Activated T-helper 2 cell treated with anti-CD3 and anti-CD28 coated beads, Interferon-gamma antibody, Interleukin-2, Interleukin-4, amounts not matched to agents 10 μg/mL and 5 μg/mL and 100 μg/mL, durations not matched to agents 14 hours and 24 hours and 36 hours (primary cell): ENCODE measurements at places on chromosomes 12 and 14. TPM values are rescaled to one million over a fixed set of nuclear protein-coding genes. Genes with fewer than 3 reads are reported as not detected.

Gene ACOT4
- 0.57 and 1.4 TPM in 2 replicates for total RNA-seq

Gene SDR9C7
- total RNA-seq = not detected in 2 replicates

Gene B4GALNT1
- 10.8 and 11.3 TPM in 2 replicates for total RNA-seq

Gene MAX
- total RNA-seq = 113 and 115 TPM in 2 replicates

Gene CLEC2A
- total RNA-seq = not detected in 2 replicates

Gene OR9K2
- total RNA-seq = not detected in 2 replicates

Gene MMP14
- total RNA-seq = 2.6 and 2.7 TPM in 2 replicates

DNA sequence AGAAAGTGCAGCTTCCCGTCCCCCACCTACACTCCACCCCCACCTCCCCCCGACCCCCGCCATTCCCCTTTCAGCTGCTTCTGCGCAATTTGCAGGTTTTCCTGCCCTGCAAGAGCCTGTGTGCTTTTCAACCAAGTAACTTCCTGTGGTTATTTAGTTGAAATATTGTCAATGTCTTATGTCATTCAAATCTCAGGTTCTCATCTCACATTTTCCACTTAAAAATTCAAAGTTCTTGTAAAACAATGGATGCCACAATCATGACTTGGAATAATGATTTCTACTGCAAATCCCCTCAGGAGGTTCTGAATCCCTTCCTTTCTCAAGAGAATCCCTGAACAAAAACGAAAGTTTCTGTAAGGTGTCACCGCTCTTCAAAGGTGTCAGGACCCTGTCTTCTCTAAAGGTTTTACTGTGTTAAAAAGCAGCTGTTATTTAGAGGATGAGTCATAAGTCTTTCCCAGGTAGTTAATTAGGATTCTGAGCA lies 31.6 kb downstream of the WBP11 start:
- peak overlapping the region; percentile 98 for H3K27ac ChIP-seq
- H3K36me3 ChIP-seq = peaks cover 33% of the 10 kb centered on the region
- no peaks in the 10 kb centered on the region for H3K27me3 ChIP-seq
- H3K4me3 ChIP-seq = peak overlapping the region; percentile 95

GRCh38 chr12:20125276-20125798 lies 243.0 kb upstream of the PDE3A start:
- H3K36me3 ChIP-seq = no peaks in the 10 kb centered on the region
- no peaks in the 10 kb centered on the region for H3K27me3 ChIP-seq
- no peak for DNase-seq
- H3K4me3 ChIP-seq = no peak overlapping the region
- H3K27ac ChIP-seq = no peak overlapping the region
- H3K4me1 ChIP-seq = no peaks in the 10 kb centered on the region

- peaks cover 9% of the 10 kb centered on the region for H3K4me1 ChIP-seq
- DNase-seq = no peak
- H3K36me3 ChIP-seq = peaks cover 62% of the 10 kb centered on the region
- H3K27ac ChIP-seq = no peak overlapping the region
These were observed 27.2 kb downstream of the ELK3 start for GRCh38 chr12:96221391-96221790.

DNA sequence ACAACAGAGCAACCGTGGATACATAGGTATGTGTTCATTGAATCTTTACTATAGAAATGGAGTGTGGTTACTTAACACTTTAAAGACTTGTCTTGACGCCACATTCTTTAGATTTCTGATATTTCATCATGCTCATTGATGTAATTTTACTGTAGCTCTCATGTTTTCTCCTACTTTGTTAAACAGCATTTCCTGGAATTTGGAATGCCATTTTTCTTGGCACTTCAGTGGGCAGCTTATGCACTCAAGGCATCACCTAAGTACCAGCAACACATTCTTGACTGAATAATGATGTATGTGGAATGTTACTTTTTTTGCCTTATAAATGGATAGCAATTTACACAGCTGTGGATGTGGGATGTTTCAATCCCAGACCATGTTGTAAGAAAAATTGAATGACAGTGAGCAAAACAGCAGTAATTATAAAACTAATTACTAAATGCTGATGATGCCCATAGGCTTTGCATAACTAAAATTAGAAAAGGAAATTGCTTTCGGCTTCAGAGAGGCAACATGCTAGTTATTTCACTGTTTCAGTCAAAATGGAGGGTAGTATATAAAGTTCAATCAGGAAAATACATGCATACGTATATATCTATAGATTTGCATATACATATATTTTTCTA lies 298.5 kb downstream of the NPAS3 start:
- no peaks in the 10 kb centered on the region for H3K36me3 ChIP-seq
- H3K4me3 ChIP-seq = no peak overlapping the region
- no peak for DNase-seq
- H3K27me3 ChIP-seq = no peaks in the 10 kb centered on the region

GRCh38 chr12:40224439-40225291 lies at the start of gene LRRK2:
TSS of gene LRRK2 (plus strand) at chr12:40224997. CDS start at chr12:40225132, 135 bp downstream.
- no peaks in the 10 kb centered on the region for H3K36me3 ChIP-seq
- H3K4me1 ChIP-seq = no peaks in the 10 kb centered on the region
- H3K27me3 ChIP-seq = peaks cover 45% of the 10 kb centered on the region
- DNase-seq = no peak

DNA sequence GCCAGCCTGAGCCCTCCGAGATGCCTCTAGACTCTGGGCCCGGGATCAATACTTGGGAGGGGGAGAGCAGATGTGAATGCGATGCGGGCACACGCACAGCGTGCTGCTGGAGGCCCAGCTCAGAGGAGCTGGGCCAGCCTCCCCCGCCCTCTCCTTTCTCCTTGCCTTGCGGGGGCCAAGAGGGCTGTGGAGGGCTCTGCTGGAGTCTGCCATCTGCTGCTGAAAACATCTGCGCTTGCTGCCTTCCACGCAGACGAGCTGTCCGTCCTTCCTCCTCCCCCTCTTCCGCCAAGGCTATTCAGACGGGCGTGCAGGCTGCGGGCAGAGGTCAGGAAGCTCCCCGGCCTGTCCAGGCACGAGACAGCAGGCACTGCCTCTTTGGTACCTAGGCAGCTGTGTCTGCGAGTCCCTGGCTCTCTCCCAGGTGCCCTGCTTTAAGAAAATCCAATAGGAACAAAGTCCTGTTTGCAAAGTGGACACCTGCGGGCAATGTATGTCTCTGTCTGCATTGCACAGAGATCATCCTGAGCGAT lies 75.2 kb downstream of the SPRING1 start:
- H3K36me3 ChIP-seq = no peaks in the 10 kb centered on the region
- H3K27me3 ChIP-seq = peaks cover 20% of the 10 kb centered on the region
- no peak overlapping the region for H3K4me3 ChIP-seq
- H3K4me1 ChIP-seq = no peaks in the 10 kb centered on the region
- no peak overlapping the region for H3K27ac ChIP-seq

DNA sequence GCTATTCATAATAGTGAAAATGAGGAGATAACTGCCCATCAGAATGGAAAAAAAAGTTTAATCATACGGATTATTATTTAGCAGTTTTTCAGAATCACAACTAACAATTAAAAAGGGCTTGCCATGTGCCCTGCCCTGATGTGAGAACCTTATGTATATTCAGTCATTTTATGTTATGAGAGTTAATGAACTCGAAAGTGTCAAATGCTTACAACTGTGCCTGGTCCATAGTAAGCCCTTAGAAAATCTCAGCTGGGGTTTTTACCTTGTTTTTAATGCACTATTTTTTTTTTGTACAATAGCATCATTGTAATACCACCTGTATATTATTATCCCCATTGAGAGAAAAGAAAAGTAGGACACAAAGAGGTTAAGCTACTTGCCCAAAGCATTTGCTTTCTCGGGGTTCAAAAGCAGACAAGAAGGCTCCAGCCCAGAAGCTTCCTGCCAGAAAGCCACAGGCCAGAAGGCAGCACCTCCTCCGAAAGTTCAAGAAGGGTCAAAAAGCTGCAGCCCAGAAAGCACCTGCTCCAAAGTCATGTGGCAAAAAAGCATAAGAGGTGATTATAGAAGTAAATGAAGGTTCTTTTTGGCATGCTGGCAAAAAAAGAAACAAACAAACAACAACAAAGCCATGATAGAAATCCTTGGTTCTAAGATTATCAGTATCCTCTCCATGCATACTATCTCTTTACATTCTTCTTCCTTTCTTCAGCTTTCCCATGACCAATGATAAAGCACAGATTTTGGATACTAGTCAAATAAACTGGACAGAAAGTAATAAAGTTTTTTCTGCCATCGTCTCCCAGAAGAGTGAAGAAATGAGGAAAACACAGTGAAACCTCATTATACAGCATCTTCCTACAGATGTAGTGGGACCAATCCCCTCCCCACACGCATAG lies 59.1 kb upstream of the NAP1L1 start:
- DNase-seq = peak; percentile 18
- no peaks in the 10 kb centered on the region for H3K36me3 ChIP-seq
- no peak overlapping the region for H3K27ac ChIP-seq
- H3K4me1 ChIP-seq = peaks cover 17% of the 10 kb centered on the region
- H3K27me3 ChIP-seq = peaks cover 9% of the 10 kb centered on the region

DNA sequence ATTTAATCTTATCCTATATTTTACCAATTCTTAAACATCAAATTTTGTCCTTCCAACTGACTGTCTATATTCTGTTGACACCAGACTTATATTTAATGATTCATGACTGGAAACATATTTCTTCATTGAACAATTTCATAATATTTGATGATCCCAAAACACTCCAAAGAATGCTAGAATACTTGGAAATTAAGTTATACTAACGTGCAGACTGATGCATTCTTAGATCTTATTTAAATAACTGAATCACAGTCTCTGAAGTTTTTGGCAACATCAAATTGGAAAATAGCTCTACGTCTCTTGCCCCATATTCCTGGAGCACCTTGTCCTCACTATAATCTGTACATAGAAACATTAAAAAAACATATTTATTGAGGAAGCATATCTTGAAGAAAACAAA lies 127.4 kb downstream of the HMGA2 start:
- no peaks in the 10 kb centered on the region for H3K4me1 ChIP-seq
- no peak for DNase-seq
- H3K27me3 ChIP-seq = peaks cover 6% of the 10 kb centered on the region
- no peak overlapping the region for H3K27ac ChIP-seq
- H3K4me3 ChIP-seq = no peak overlapping the region
- H3K36me3 ChIP-seq = no peaks in the 10 kb centered on the region

DNA sequence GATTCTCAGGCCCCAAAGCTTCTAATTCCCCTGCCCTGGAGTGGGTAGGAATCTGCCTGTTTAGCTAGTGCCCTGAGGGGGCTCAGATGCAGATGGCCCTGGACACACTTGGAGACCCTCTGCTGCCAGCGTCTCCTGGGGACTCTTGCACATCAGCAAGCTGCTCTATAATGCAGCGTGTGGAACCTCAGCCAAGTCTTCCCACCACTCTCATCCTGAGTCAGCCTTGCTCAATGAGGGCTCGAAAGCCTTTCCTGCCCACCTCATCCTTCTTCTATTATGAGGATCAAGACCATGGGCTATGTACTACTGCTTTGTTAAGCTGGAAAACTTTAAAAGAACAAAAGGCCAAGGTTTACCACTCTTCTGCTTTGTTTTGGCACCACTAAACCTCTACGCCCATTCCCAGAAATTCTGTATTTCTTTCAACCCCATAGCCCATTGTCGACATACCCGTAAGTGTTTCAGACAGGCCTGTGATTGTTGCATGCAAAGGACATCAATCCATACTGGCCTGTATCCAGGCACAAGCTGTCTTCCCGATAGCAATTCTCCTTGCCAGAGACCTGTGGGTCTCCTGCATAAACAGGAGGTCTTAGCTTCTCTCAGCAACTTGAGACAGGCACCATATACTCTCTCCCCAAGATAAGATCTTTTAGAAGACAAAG lies 246.9 kb downstream of the DPF3 start:
- no peak overlapping the region for H3K27ac ChIP-seq
- no peaks in the 10 kb centered on the region for H3K36me3 ChIP-seq
- H3K27me3 ChIP-seq = peaks cover 22% of the 10 kb centered on the region
- no peaks in the 10 kb centered on the region for H3K4me1 ChIP-seq

DNA sequence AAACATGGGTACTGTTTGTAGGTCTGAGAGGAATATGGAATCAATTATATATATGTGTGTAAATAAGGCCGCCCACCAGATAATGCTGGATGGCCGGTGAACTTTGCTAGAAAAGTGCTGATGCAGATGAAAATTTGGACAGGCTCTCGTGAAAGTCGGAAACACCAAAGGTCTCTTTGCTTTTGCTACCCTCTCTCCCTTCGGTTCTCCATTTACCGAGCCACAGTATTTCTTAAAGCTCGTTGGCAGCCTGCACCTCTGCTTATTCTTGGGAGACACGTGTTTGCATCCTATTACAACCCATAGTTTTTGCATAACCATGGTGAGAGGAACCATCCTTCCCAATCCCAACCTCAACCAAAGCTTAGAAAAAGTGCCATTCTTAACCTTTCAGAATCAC lies 109.6 kb downstream of the FOXN3 start:
- DNase-seq = no peak
- no peaks in the 10 kb centered on the region for H3K27me3 ChIP-seq
- H3K4me1 ChIP-seq = peaks cover 41% of the 10 kb centered on the region
- no peak overlapping the region for H3K4me3 ChIP-seq
- H3K27ac ChIP-seq = no peak overlapping the region
- peaks cover 26% of the 10 kb centered on the region for H3K36me3 ChIP-seq

GRCh38 chr12:95796982-95797289 lies 6.4 kb upstream of the NTN4 start:
- peaks cover 3% of the 10 kb centered on the region for H3K4me1 ChIP-seq
- peaks cover 57% of the 10 kb centered on the region for H3K27me3 ChIP-seq
- H3K27ac ChIP-seq = no peak overlapping the region
- no peaks in the 10 kb centered on the region for H3K36me3 ChIP-seq
- H3K4me3 ChIP-seq = no peak overlapping the region

DNA sequence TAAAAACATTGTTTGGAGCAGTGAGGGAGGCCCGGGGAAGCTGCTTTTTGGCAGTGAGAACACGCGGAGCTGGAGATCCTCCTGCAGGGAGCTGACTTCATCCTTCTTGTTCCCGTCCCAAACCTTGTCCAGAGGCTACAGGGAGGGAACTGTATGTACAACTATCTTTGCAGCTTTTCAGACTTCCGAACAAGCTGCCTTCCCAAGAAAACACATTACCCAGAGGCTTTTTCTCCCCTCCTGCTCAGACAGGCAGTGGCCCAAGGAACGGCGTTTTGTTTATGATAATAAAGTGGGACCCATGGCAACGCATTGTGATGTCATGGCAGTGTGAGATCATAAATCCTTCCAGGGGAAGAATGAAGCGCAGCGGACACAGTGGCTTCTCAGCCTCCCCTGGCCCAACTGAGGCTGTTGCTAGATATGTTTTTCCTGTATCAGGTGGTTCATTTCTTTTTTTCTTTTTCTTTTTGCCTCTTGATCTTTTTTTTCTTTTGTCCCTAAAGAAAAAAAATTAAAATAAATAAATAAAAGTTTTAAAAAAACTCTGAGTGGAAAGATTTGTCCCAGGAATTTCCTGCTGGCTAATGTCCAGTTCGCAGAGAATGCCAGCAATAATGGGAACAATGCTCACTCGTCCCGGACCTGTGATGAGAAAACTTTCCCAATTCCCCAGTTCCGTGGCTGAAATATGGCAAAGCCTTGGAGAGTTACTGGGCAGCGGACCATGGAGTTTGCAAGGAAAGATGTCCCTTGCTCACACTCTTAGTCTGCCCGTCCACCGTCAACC lies 103.4 kb upstream of the MAP1LC3B2 start:
- no peak for DNase-seq
- no peaks in the 10 kb centered on the region for H3K36me3 ChIP-seq
- peaks cover 7% of the 10 kb centered on the region for H3K27me3 ChIP-seq
- H3K4me3 ChIP-seq = no peak overlapping the region
- no peaks in the 10 kb centered on the region for H3K4me1 ChIP-seq
- H3K27ac ChIP-seq = no peak overlapping the region
